ENCODE measurements at places on chromosomes 13 and 19.

DNA sequence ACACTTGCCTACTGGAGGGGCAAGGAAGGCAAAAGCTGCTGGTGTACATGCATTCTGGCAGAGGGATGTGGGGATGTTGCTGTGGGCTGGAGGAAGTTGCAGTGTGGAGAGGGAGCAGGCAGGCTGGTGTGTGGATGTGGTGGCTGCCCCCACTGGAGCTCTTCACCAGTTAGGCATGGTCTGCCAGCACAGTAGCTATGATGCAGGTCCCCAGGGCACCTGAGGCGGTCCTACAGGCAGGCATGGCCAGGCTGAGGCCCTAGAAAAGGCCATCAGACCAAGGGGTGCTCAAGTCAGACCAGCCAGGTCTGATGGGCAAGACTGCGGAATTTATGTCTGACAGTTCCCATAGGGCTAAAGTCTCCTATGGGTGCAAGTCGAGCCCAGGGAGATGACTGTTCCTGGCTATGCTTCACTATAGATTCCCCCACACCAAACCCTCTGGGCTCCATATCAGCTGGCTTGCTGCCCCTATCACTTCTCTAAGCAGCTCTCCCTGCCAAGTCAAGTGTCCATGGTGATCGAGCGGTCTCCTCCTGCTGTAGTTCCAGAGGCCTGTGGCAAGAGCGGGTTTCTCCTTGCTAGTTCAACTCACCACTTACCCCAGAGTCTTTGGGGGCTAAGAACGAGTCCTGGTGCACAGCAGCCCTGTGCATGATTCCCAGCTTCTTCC, 473.1 kb downstream of the TDRD3 start:
- no peak for DNase-seq

DNA sequence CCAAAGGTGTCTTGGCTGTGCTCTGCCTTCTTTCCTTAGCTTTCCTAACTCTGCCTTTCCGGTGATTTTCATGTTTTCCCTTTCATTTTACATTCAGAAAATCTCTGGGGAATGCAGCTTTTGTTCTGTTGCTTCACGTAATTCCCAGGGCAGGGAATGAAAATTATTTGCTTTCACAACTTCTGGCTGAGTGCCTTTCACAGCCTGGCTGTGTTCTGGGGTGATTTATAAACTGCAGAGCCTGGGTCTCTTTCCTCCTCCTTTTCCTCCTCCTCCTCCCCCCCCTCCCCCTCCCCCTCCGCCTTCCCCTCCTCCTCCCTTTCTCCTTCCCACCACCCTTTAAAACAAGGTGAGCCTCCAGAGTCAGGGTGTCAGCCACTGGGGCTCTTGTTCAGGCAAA, 84.3 kb downstream of the RNASEH2B start:
- no peak for DNase-seq

- DNase-seq: no peak
These were observed 8.0 kb downstream of the NPAS1 start for GRCh38 chr19:47027586-47028088.

DNA sequence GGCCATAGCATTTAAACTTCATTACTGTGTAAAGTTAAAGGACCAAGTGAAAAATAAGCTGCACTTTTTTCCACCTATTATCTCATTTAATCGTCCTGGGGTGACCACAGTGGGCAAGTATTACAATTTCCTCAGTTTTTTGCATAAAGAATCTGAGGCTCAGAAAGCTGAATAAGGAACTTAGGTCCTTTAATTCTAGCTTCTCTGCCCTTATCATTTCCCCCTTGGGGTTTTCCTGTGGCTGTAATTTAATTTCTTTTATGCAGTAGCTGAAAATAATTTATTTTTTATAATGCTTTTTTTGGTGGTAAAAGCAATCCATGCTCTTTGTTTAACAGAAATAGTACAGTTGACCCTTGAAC, 59.8 kb upstream of the RCBTB2 start:
- no peak for DNase-seq

DNA sequence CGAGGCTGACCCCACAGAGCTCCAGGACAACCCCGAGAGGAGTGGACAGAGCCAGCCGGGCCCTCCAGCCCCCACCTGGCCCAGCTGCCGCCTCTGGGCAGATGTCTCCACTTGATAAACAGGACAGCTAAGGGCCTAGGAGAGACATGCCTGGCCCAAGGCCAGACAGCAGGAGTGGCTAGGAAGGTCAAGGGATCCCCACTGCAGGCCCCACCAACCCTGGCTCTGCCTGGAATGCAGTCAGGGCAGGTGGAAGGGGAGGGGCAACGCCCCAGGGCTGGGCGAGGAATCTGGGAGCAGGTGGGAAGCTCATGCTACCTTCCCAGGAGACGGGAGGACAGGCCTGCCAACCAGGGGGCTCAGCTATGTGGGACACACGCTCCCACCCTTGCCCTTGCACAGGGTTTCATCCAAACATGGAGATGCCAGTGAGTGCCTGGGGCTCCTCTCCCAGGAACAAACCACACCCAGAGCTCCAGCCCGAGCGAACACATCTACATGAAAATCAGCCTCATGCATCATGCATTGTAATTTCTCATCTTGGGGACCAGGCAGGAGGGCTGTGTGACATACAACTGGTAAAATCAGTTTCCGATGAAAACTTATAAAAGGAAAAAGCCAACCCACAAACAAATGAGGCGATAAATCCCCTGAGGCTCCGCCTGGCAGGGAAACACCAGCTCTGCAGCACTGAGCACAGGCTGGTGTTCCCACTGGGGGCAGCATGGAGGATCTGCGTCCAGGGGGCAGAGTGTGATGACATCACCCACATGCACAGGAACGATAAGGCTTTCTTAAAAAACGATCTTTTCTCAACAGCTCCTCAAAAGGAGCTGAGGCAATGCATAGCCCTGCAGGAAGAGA, 25.0 kb downstream of the SH3GL1 start:
- no peak for DNase-seq

GRCh38 chr13:58666331-58666730, 1034.8 kb downstream of the PCDH17 start:
- no peak for DNase-seq

DNA sequence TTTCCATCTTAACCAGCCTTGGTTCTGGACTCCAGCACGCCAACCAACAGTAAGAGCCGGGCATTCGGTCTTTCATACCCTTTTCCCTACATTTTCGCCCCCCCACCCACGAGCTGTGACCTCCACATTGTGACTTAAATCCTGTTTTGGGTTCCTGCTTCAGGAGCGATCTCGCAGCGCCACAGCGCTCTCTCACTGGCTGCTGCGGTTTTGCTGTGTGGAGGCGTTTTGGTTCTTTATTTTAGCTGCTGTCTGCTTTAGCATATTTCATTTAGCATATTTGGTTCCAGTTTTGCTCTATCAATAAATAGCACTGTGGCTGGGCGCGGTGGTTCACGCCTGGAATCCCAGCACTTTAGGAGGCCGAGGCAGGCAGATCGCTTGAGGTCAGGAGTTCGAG, 19.5 kb upstream of the SLC39A3 start:
- DNase-seq: no peak

DNA sequence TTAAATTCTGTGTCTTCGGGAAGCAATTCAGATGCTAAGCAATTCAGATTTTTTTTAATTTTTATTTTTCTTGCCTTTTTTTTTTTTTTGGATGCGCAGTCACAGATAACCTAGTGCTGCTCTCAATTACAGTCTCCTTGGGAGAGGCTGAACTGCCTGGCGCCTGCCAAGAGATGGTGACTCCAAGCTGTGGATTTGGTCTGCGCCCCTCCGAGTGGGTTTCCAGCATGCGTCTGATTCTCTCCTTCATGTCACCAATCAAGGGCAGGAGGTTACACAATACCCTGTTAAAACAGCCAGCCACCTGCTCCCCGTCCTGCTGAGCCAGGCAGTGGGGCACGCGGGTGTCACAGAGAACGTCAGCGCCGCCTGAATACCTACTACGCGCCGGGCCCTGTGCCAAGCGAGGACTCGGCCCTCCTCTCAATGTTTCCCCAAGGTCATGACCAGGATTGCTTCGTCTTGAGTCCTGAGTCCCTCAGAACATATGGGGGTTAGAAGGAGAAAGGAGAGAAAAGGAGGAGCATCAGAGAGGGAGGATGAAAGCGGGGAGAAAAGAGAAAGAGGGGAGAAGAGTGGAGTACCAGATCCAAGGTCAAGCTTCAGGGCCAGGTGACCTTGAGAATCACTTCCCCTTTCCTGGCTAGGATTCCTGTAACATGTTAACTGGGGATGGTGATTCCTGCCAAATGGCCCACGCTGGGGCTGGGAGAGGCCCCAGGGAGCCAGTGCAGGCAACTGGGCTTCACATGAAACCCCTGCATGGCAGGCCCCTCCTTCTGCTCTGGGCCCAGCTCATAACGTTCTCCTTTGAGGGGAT, 213.6 kb downstream of the URI1 start:
- DNase-seq: no peak

DNA sequence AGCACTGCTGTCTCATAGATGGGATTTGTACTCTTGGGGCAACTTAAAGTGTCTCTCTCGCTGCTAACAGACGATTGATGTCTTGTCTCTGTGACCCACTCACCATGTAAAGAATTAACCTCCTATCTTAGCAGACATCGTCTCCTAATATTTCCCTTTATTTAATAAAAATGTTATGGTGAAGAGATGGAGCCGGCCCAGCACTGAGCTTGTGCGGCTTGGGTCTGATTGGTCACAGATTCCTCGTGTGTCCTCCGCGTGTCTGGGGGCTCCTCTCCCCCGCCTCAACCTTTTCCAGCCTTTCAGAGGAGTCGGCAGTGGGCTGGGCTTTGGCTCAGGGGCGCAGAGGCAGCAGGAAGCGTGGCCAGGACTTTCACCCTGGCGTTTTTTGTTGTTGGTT, 13.2 kb upstream of the CRTC1 start:
- DNase-seq: no peak

- DNase-seq: no peak
These were observed 75.6 kb downstream of the SPRY2 start for GRCh38 chr13:80265348-80265747.

DNA sequence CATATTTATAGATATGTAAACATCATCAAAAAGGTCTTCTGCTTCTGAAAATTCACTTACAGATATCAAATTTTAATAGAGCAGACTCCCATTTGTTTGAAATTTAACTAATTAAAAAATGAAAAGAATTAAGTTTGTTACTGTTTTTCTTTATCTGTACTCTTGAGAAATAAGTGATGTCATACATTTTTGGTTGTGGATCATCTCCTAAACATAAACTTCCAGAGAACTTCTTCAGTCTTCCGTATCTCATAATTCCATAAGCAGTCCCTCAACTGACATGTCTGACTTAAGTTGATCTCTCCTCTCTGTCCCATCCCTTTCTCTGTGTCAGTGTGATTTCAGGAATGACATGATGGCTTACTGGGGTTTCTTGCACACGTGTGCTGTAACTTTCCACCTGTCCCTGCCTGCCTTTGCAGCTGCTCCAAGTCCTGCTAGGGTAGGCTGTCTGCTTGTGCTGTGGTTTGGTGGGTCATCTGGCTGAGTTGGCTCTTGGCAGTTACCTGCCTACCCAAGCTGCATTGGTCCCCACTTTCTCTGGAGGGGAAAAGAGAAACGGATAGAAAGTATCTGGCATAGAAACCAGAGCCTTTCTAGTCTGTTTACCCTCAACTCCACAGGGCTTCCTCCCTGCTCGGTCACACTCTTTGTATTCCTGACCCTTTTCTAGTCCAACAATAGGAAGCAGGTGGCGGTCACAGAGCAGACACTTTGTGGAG, 127.1 kb downstream of the GGACT start:
- DNase-seq: no peak

DNA sequence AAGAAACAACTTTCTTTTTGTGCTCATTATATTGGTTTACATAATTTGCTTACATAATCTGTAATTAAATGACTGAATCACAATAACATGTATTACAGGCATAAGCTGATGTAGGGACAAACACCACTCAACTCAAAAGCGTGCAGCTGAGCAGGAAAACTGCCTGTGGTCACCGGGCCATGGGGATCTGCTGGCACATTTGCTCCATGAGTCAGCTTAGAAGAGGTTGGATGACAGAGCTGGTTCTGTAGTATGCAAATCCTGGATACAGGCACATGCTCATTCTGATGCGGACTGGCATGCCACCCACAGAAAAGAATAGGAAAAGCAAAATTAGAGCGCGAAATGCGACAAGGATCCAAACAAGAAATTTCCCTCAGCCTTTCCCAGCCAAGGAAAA, 128.6 kb downstream of the USP12 start:
- no peak for DNase-seq

DNA sequence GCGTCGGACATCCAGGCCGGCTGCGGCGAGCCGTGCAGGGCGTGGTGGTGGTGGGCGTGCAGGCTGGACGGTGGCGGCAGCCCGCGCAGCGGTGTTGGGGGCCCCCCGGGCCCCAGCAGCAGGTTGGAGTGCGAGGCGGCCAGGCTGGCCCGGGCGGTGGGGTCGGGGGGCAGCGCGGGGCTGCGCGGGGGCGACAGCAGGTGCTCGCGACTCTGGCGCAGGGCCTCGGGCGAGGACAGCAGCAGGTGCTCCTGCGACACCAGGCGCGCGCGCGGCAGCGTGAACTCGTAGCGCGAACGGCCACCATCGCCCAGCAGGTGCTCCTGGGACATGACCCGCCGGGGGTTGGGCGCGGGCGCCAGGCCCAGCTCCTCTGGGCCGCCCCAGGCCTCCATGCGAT, 9.8 kb downstream of the SHISA7 start:
- no peak for DNase-seq

DNA sequence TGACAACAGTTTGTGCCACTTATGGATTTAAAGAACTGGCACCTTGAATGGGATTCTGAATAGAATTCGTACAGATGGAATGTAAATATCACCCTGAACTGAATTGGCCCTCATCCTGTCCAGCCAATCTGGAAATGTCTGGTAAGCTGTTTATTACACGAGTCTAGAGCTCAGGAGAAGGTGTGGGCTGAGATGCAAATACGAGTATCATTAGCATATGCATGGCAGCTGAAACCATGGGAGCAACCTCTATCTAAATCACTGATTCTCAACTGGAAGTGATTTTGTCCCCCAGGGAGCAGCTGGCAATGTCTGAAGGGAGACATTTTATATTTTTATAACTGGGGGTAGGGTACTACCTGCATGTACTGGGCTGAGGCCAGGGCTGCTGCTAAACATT, 15.6 kb upstream of the VWA8 start:
- DNase-seq: no peak

DNA sequence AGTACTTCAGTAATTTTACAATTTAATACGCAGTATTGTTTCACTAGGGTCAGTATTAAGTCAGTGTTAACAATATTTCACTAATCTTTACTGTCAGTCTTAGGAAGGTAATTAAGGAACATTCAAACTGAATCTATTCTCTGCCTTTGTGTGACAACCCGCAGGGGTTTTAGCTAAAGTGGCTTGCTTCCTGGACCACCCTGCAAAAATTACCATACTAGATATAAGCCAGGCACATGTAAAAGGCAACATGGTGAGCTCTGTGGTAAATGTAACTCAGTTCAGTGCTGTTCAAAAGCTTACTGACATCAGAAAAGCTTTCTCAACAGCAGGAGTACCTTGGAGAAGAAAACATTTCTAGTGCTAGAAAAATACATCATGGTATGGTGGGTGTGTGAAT, 116.7 kb downstream of the FREM2 start:
- DNase-seq: no peak

DNA sequence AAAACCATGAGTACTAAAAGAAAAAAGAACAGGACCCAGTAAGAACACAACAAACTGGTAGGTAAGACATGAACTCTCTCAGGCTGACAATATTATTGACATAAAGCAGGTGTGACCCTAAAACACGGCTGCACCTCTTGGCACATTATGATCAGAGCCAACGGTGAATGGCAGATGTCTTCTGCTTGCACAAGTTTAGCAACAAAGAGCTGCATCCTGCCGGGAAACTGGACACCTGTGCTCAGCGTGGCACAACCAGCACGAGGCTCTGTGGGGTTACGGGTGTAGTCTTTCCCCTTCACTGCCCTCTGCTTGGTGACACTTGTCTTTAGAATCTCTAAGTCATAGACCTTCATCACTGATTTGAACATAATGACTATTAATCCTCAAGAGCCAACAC, 97.9 kb downstream of the DOCK9 start:
- DNase-seq: no peak

- no peak for DNase-seq
These were observed 3.6 kb upstream of the COMMD6 start for GRCh38 chr13:75541287-75541686.
